Muscle of leg (tissue), 16 donors: ENCODE measurements at places on chromosomes 1 and 21. TPM values are rescaled to one million over a fixed set of nuclear protein-coding genes. Genes with fewer than 3 reads are reported as not detected.

Gene SPATA21
- total RNA-seq: 0.04 TPM

Gene LCE2B
- total RNA-seq: not detected

Gene FCN3
- 0.75 TPM for total RNA-seq

Gene SHISAL2A
- total RNA-seq: 1.8 TPM

Gene KCNC4
- 2.7 TPM for total RNA-seq

Gene CFHR3
- total RNA-seq: 1.2 TPM

Gene CRP
- total RNA-seq: not detected

Gene TCHH
- under 0.01 TPM for total RNA-seq

Gene OR2T11
- not detected for total RNA-seq

Gene OR6P1
- total RNA-seq: not detected

Gene GRHL3
- 0.09 TPM for total RNA-seq

Gene DEPDC1
- total RNA-seq: 6.8 TPM

Gene KCNE2
- 0.22 TPM for total RNA-seq

Gene MEF2D
- total RNA-seq: 16.8 TPM
